ENCODE measurements at places on chromosomes 7 and 10.

- DNase-seq: no peak
These were observed 16.4 kb downstream of the KCP start for GRCh38 chr7:128894101-128894440.

GRCh38 chr7:91784469-91784868 lies 96.0 kb downstream of the MTERF1 start:
- DNase-seq: no peak

DNA sequence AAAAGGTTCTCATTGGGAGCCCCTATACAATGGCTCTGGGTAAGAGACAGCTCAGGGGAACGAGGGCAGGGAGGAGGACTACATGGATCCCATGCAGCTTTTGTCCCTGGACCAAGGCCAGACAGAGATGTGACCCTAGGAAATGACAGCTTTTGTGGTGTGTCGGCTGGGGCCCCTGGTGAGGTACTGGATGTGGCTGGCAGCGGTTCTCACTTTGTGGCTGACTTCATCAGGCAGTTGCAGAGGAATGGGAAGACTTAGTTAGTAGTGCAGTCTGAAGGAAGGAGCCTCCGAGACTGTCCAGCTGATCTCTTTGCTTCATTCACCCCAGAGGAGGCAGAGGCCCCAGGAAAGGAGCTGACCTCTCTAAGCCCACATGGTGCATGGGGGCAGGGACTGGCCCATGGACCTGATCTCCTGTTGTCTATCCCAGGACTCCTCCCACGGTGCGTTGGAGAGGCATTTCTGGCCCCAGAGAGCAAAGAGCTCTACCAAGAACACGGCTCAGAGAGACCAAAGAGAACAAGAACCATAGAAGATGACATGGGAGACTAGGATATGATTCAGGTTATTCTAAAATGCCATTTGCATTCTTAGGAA lies 202.9 kb downstream of the RPS24 start:
- DNase-seq: no peak

DNA sequence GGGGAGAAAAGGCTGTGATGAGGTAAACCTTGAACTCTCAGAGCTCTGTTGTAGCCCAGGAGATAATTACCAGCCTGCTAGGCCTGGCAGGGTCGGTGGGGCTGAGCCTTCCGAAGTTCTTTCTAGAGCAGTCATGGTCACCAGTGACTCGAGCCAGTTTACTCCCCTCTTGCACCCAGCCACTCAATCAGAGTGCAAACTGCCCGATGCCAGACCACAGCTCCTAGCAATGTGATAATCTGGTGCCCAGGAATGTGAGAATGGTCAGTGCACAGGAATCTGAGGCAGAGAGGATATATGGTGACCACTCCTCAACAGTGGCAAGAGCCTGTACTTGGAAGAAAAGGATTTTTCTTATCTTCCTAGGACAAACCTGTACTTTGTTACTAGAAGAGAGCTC lies 46.4 kb upstream of the KMT2E start:
- DNase-seq: no peak

DNA sequence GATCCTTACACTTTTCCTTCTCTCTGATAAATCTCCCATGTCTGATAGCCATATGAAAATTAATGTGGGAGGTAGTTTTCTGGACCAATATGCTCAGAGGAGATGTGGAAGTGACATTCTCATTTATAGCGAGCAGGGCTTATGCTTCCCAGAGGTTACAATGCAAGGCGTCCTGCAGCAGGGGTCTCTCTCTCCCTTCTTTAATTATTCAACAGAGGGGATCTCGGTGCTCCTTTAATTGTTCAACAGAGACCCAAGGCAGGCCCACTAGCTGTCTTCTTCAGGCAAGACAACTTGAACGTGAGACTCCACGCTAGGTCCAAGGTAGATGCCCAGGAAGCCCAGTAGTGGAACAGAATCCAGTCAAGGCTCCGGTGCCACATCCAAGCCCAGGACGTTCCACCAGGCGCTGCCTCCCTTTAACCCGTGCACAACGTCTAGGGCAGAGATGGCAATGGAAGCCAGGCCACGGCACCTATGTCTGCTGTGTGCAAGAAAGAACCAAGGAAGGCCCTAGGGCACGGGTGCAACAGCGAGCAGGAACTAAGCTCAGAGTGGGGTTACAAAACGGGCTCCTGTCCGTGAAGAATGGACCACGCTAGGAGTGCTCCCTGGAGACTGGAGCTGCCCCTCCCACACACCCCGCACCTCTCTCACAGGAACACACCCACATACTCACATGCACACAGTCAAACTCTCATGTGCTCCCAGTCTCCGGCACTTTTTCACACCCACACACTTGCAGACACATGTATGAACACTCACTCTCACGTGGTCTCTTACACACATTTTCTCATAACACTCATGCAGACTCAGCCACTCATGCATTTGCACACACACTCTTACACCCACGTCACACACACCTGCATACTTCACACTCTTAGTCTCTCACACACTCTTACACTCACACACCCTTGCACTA lies 230.4 kb downstream of the TNS3 start:
- no peak for DNase-seq

DNA sequence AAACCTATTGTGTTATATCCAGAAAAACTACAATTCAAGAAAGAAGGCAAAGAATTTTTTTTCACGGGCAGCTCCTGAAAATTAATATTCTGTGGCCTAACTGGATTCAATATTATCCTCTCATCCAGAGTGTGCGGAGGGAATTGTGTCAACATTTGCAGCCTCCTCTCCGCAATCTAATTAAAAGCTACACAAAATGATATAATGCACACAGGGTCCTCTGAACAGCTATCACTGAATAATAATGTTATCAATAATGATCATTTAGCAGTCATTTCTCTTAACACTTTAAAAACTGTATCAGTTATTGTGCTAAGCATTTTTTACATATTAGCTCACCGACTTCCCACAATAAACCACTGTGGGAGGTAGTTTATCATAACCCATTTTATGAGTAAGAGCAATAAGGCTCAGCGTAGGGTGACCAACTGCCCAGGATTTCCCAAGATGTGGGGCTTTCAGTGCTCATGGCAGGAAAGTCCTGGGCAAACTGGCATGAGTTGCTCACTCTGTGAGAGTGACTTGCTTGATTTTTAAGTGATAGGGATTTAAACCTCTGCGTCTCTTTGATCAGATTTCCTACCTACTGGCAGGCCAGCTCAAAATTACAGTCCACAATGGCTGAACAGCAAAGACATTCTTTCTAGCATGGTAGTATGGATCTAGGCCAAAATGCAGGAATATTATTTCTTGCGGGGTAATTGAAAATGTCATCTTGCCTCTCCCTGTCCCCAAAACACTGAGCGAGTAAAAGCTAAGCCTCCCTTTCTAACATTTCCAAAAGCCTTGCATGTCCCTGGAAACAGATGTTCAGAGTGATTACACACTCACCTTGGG lies 65.7 kb downstream of the AOAH start:
- DNase-seq: no peak

DNA sequence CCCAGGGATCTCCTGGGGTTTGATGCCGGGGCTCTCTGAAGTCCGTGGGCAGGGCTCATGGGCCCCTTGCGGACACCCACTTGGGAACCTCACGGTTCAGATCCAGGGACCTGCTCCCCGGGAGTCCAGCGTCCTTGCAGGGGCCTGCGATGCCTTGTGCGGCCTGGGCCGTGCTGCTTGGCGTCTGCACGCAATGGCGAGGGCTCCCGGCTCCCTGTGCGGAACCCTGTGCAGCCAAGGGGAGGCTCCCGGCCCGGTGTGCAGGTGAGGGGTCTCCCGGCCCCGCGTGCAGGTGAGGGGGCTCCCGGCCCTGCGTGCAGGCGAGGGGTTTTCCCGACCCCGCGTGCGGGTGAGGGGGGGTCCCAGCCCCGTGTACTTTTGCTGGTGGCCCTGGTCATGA lies 146.7 kb downstream of the DNAJB6 start:
- no peak for DNase-seq

- DNase-seq: no peak
These were observed 162.2 kb upstream of the FAM3C start for GRCh38 chr7:121558288-121558687.

DNA sequence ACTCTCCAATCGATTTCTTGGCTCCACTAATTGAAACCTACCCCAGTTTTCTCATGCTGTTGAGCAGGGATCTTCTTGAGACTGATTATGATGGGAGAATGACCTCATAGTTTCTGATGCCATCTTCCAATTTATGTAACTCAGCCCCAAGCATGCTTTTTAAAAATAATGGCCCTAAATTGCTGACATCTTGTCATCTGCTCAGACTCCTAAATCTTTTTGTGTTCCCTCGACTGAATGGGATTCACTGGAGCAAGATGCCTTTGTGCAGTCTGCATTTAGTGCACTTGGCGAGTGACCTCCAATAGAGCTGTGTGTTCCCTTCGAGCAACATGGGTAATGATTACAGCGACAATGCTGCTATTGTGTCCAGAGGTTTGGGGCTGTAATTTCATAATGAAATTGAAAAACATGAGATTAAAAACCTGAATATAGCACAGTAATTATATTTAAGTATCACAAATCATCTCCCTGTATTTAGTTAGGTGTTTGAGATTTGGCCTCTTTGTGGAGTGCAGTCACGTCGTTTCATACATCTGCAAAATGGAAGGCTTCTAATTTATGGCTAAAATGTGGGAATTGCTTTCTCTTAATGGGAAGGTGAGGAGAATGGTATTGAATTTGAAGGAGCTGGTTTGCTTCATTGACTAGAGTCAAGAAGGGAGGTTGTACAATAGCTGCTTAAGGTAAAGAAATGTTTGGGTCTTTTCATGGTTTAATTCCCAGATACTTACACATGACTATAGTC lies 192.9 kb downstream of the AUTS2 start:
- DNase-seq: no peak

GRCh38 chr10:129501652-129502436 lies 34.8 kb downstream of the MGMT start:
- DNase-seq: no peak

GRCh38 chr10:4074545-4075407 lies 289.8 kb upstream of the KLF6 start:
- DNase-seq: no peak

DNA sequence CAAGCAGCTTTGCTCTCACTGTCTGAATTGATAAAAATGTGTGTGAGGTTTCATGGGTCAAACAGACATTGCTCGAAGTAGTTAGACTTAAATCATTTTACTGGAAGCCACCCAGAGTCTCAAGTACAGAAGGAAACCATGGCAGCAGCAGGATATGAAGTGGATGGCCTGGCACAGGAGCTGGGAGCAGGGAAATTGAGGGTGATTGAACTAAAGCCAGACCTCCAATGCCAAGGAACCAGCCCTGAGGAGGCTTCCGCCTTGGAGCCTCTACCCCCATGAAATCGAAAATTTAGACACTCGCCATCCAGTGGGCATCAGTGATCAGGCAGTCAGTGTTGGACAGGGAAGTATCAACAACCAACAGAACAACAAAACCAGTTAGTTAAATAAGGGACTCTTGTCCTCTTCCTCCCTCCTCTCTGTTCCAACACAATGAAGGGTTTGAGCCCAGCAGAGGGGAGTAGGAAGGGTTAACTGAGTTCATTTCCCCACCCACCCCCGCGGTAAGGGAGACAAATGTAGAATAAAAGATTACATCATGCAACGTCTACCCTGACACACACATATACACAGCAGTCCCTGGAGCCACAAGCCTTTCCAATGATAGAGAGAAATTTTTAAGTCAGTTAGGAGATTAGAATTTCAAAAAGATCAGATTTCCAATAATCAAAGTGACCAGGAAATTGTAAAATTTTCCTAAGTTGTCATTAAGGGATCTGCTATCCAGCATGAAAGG lies 156.3 kb downstream of the SLC16A9 start:
- DNase-seq: no peak

GRCh38 chr10:30709700-30710358 lies 80.3 kb upstream of the LYZL2 start:
- DNase-seq: no peak

DNA sequence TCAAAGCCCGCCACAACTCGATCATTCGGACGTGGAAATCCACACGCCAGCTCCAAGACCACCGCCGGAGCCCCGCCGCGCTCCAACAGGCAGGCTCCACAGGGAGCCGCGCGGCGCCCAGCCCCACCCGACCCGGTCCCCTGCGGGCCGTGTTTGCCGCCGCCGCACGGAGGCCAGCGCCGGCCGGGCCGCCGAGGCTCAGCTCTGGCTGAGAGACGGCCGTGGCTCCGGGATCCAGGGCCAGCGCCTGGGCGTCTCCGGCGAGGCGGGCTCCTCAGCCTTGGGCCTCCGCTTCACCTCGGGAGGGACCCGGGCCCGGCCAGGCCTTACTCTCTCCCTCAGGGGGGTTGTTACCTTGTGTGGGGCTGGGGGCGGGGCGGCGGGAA lies 333 bp downstream of the SMNDC1 start:
- DNase-seq: no peak

GRCh38 chr10:8513155-8514147 lies 459.0 kb downstream of the GATA3 start:
- no peak for DNase-seq

DNA sequence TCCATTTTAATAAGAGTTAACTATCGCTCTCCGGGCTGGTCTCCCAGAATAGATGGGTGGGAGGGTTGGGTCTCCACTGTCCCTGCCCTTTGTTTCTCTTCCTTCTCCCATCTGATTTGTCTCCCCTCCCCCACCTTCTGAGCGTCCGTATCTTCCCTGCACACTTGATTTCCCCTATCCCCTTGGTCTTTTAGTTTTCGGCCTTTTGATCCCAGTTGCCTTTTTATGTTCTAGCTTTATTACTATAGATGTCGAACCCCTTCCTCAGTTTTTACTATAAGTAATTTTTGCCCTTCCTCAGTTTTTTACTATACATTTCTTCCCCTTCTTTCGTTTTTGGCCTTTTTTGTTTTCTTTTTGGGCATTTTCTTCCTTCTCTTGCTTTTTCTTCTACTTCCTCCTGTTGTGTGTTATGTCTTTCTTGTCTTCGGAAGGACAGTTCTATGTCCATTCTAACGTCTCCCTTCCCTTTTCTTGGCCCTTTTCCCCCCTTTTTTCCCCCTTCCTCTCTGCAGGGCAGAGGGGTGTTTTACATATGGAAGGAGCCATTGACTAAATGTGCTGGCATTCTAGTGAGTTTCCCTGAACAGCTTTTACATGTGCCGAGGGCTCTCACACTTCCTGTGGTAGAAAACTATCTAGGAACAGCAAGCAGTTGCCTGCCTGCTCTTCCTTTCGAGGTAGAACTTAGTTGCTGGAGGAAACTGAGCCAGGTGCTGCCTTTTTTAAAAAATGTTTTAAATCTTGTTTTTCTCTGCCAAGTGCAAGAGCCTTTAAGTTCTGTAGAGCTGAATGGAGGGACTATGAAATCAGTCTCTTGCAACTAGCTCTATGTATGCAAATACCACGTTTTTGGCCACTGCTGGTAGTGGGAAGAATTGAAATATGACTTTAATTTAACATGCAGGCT lies 2.8 kb downstream of the TET1 start:
- no peak for DNase-seq

- DNase-seq: no peak
These were observed 151.6 kb upstream of the VSTM2A start for GRCh38 chr7:54390565-54390964.

- DNase-seq: no peak
These were observed 70.6 kb downstream of the MCMBP start for GRCh38 chr10:119801998-119802538.

- DNase-seq: no peak
These were observed 250.6 kb upstream of the GALNT17 start for GRCh38 chr7:70881167-70881847.

DNA sequence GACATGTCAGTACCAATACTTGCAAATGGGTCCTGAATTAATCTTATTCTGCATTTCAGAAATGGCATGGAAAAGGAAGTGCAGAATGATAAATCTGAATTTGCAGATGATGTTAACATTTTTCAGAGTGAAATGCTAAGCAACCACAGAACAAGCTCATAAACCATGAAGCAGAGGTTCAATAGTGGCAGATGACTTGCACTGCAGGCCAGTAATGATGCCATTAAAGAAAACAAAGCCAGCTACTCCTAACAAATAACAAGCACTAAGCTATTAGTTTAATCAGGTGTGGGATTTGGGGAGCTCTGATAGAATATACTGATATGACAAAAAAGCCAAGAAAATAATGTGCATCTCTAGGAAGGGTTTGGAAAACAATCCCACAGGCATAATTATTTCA lies 85.4 kb downstream of the FAM13C start:
- DNase-seq: no peak
